ENCODE measurements at places on chromosomes 12 and 14.

DNA sequence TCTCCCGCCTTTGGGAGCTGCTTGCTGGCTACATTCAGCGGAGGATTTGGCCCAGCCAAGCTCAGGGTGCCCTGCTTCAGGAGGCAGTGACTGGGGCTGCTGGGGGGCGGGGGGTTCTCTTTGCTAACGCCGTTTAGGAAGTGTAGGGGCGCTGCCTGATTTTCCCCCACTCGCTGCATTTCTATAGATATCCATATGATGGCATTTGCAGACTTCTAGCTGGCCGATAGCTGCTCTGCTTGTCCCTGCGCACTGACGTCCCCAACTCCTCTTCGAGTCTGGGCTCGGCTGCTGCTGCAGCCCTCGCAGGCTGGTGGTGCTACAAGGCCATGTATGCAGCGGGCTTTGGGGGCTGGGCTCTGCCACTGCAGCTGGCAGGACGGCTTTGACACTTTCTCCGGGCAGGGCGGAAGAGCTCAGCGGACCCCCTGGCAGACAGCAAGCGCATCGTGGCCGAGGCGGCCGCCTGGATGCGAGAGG is 3.1 kb downstream of the LRFN5 start:
- DNase-seq = no peak

GRCh38 chr12:58288190-58288589 is 346.8 kb downstream of the ATP23 start:
- no peak for DNase-seq

GRCh38 chr12:132444957-132445883 is 44.7 kb upstream of the FBRSL1 start:
- peak; percentile 72 for DNase-seq

DNA sequence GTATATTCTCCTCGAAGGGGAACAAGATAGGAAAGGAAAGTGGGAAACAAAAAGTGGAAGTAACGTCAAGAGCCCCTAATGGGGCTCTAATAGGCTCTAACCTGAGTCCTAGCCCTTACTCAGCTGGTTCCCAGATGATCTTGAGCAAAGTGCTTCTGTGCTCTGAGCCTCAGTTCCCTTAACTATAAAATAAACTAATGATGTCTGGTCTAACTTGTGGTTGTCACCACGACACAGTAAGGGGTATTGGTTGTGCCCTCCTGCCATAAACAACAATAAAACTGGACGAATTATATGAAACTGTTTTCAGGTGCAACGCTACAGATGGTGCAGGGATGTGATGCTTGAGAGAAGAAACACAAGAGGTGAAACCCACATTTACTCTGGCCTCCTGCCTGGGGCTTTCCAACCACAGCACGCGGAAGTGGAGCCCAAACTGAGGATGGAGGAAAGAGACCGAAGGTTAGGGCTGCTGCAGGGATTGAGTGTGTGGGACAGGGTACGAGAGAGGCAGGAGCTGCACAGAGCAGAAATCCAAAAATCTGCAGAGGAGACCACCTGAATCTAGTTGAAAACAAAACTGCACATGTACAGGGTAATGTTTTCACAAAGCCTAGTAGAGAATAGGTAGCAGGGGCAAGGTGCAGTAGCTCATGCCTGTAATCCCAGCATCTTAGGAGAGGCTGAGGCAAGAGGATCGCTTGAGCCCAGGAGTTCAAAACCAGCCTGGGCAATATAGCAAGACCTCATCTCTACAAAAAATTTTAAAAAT is 45.6 kb upstream of the BCL2L14 start:
- DNase-seq = no peak

GRCh38 chr14:75969126-75969525 is 12.7 kb downstream of the TGFB3 start:
- no peak for DNase-seq

DNA sequence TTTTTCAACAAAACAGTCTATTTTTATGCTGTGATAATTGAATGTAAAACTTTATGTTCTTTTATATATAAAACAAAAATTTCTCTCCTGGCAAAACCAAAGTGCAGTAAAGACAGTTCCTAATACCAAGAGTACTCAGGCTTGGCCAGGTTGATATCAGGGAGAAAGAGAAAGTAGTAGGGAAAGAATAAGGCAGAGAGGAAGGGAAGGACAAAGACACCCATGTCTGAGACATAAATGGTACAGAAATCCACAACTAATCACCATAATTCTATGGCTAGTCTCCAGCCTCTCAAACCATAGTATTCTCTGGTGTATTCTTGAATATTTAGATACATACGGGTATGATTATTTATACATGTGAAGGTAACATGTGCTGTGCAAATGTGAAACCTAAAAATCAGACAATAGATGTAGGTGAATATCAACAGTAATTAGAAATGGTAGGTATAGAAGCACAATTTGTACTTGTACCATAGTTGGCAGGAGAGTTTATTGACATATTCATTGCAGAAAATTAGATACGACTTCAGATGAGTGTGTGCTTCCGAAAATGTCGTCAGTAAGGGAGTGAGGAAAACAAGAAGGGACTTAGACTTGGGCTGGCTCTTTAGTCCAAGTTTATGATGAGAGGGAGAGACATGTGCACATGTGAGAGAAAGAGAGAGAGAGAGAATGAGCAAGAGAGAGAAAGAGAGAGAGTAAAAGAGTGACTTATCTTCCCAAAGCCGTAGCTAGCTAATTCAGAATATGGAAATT is 230.8 kb upstream of the NPAS3 start:
- no peak for DNase-seq

DNA sequence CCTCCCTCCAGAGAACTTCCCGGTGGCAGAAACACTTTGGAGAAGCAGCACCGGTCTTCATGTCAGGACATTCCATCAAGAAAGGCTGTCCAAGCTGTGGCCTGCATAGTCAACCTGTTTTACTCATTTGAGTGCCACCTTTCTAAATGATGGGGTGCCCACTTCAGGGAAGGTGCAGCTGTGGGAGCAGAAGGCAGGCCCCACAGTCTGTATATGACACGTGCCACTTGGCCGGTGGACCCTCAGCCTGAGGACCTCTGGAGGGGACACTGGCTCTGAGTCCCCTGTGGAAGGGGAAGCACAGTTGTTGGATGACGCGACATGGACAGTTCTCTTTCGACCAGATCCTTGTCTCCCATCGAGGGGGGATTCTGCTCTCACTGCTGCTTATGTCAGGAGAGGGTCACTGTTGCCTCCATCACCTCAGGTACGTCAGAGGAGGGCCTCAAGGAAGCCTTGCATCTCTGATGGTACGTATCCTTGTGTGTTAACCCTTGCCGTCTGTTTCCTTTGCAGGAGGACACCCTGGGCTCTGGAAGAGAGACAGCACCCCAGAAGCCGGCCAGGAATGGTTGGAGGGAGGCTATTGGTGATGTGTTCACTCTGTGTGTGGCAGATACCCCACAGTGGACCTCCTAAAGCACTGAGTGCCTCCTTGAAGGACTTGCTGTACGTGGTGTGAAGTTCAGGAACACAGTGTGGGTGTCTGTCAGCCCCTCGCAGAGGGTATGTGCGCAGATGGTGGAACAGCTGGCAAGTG is 132.1 kb upstream of the RTL1 start:
- DNase-seq = no peak

DNA sequence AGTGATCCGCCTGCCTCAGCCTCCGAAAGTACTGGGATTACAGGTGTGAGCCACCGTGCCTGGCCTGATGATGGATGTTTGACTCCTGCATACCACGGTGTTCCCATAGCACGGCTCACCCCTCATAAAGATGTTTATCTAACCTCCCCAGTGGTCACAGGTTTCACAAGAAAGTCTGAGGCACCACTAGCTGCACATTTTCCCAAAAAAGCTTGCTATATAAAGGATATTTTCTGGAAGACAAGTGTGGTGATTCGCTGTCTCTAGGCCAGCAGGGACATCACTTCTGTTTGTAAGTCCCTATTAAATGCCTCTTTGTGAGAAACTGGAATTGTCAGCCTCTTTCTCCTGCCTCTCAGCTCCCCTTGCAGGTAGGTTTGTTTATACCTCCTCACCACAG is 18.3 kb downstream of the PLEK2 start:
- DNase-seq = no peak

DNA sequence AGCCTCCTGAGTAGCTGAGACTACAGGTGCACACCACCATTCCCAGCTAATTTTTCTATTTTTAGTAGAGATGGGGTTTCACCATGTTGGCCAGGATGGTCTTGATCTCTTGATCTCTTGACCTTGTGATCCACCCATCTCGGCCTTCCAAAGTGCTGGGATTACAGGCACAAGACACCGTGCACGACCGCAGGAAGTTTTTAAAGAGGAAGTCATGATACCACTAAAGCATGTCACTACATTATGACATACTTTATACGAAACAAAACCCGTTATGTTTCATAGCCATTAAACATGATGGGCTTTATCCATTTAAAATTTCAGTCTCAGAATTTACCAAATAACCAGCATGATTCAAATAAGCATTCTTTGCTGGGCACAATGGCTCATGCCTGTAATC is 83.8 kb upstream of the DUSP6 start:
- DNase-seq = no peak

DNA sequence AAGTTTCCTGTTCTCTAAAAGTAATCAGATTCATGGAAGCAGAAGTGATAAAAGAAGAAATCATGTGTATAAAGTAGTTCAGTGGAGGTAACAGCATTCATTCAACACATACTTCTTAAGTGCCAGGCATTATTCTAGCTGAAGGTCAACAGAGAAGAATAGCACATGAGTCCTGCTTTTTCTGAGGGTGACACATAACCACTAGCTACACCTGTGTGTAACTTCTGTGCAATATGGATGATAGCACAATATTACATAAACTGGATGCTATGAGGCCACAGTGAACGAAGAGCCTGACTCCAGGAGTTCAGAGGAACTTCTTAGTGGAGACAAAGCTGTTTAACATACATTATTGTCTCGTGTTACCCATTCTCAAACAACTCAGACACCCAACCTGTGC is 114.3 kb upstream of the PCED1B start:
- no peak for DNase-seq

GRCh38 chr14:79473651-79474050 is 737.7 kb downstream of the DIO2 start:
- DNase-seq = no peak

DNA sequence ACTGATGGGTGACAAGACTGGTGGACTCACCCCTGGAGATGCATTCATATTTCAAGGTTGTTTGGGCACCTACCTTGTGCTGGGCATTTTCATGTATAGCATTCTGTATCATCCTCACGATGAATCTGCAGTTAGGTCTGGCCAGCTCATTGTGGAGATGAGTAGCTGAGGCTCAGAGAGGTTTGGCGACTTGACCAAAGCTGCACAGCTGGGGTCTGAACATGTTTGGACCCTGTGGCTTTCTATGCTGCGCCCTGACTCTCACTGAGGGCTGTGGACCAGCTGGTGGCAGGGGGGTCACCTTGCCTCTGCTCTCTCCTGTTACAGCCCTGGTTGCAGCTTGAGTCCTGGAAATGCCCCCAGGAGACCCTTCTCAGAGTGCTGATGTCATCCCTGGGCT is 24.9 kb upstream of the CCDC63 start:
- DNase-seq = no peak

GRCh38 chr12:54958048-54958658 is 26.4 kb downstream of the TESPA1 start:
- no peak for DNase-seq

DNA sequence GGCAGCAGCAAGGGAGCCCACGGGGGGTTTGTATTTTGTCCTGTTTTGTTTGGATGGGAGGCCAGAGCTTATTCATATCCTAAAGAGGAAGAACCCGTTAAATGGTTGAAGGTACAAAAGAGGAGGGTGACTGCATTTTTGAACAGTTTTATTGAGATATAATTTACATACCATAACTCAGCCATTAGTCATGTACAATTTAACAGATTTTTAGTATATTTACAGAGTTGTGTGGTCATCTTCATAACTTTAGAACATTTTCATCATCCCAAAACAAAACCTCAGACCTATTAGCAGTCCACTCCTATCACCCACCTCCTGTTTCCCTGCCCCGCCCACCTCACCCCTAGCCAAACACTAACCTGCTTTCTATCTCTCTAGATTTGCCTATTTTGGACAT is 12.6 kb downstream of the NRDE2 start:
- no peak for DNase-seq

- DNase-seq = peak; percentile 27
These were observed 23.3 kb downstream of the GABARAPL1 start for GRCh38 chr12:10235761-10236631.

DNA sequence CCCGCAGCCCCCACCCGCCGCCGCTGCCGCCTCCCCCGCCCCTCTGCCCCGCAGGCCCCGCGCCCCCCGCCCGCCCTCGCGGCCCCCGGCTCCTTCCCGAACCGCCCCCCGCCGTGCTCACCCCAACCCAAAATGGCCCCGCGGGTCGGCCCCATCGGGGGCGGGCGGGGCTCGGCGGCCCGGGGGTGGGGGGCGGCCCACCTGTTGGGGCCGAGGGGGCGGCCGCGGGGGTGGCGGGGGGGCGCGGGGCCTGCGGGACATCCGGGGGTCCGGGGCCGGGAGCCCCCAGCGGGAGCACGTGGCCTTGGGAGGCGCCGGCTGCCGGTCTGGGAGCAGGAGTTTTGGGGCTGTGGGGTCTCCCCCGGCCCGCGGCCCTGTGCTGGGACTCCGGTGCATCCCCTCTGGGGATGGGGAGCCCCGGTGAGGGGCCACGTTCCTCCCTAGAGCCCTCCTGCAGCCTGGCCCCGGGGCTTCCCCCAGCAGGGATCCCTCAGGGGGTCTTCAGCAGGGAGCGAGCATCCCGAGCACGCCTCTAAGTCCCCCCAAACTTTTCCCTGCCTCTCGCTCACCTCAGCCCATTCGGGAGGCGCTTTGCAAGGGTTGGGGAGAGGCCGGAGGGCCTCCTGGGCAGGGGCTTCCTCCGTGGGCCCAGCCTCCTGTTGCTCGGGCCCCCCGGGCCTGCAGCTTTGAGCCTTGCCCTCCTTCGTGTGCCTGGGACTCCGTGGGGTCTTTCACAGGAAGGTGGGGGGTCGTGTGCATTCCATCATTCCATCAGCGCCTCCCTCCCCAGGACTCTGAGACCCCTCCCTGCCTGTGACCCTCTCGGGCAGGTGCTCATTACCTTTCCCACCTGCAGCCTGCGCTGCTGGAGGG is 710 bp downstream of the MTA1 start:
- DNase-seq = peak; percentile 31

DNA sequence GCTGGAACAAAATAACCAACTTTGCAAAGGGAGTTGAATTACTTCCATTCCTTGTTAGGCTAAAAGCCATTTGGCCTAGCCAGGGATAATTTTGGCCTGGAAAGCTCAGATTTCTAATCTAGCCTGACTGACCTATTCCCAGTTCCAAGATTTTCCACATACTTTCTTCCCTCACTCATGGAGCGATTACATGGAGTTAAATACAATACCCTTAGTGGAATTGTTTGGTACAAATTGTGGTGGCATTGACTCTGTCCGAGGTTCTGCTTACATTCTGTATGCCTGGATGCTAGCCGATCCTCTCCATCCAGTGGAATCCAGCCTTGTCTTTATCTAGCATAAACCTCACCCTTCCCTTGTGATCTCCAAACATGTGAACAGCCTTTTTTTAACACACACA is 965.1 kb downstream of the DIO2 start:
- no peak for DNase-seq

GRCh38 chr12:65443038-65443437 is 164.6 kb downstream of the MSRB3 start:
- DNase-seq = no peak

- no peak for DNase-seq
These were observed 11.3 kb upstream of the RABGGTA start for GRCh38 chr14:24282736-24283135.

All from stimulated activated CD4-positive, alpha-beta T cell treated with anti-CD3 and anti-CD28 coated beads, Interleukin-1b, Interleukin-23, amount 100 ng/mL, for 4 hours (primary cell).